ENCODE measurements at places on chromosomes 2 and 18. TPM values are rescaled to one million over a fixed set of nuclear protein-coding genes. Genes with fewer than 3 reads are reported as not detected.

The IL1RL2 gene
- total RNA-seq: not detected

The PIAS2 gene
- total RNA-seq: 28.5 TPM

The KATNAL2 gene
- 0.27 TPM for total RNA-seq

The NEU2 gene
- total RNA-seq: not detected

The OXER1 gene
- total RNA-seq: 0.12 TPM

The CCDC68 gene
- not detected for total RNA-seq

DNA sequence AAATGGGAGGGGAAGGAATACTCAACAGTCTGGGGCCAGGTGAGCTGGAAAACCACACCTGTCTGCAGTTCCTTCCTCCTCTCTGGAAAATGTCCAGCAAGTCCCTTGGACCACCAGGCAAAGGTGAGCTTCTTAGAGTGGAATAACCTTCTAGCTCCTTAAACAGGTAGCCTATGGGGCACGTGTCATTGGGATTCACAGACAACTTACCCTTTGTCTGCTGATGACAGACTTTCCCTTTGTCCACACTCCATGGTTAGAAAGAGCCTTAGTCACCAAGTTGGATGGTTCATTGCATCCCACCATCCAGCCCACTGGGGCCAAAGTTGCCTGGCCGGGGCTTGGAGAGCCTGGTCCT lies 98.0 kb upstream of the ITGA6 start:
- DNase-seq: no peak

DNA sequence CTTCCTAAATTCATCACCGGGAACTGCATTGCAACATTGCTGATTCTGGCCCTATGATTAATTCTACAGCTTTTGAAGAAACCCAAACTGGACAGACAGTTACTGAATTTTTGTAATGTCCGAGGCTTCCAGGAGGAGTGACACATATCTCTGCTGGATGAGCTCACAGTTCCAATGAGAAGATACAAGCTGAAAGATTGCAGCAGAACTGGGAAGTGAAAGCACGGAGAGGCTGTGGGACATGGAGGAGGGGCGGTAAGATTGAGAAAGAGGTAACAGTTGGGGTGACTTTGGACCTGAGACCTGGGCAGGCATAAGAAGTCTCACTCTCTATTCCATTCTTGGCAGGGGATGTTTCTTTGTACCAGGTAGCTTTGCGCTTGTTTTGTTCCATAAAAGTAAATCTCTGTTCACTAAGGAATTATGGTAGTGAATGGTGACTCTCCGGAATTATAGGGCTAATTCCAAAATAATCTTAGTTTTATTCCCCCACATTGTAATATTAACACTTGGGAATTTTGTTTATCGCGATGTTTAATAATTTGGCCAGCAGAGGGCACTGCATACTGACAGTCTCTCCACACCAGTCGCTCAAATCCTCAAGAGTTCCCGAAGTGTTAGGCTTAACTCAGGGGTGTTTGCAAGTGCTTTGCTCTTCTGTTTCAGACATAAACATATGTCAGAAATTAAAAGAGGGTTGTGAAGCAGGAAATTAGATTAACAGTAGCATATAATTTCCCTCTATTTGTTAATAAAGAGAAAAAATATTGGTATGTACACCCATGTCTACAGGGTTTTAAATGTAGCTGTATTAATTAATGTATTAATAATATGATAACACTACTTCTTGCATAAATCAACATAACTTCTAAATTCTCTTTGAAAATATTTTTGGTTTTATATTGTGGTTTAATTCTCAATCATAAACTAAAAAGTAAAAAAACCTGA lies 201.4 kb downstream of the SOCS6 start:
- no peak for DNase-seq

DNA sequence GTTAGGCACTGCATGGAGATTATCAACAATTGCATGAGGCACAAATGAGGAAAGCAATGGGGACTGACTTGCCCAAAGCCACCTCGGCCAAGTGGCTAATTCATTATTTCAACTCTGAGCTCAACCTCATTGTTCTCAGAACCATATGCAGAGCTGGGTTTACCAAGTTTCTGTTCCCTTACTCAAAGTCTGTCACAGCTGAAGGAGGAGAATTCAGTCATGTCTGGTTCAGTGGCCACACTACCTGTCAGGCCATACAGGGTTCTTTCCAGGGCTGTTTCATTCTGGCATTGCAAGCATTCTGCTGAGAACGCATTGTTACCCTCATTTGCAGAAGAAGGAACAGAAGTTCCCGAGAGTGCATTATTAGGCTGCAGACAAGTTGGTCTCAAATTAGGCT lies 181.7 kb downstream of the MYT1L start:
- no peak for DNase-seq

GRCh38 chr18:59697236-59697932 lies at the start of gene CCBE1:
CCBE1 (minus strand) TSS chr18:59697423.
- peak; percentile 22 for DNase-seq

DNA sequence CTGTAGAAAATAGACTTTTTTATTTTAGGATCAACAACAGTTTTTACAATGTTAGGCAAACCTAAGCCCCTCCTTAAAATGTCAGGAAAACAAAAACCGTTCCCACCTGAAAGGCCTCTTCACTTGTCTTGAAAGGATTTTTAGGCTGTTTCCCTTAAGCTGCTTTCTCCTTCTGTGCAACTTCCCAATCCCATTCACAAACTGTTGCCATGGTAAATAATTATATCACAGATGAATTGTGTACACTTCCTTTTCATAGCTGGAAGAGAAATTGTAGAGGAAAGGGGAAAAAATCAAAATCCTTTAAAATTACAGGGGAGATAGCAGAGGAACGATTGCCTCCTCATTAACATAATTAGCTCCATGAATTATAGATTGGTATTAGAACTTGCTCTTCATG lies 1488.0 kb upstream of the CELF4 start:
- DNase-seq: no peak

DNA sequence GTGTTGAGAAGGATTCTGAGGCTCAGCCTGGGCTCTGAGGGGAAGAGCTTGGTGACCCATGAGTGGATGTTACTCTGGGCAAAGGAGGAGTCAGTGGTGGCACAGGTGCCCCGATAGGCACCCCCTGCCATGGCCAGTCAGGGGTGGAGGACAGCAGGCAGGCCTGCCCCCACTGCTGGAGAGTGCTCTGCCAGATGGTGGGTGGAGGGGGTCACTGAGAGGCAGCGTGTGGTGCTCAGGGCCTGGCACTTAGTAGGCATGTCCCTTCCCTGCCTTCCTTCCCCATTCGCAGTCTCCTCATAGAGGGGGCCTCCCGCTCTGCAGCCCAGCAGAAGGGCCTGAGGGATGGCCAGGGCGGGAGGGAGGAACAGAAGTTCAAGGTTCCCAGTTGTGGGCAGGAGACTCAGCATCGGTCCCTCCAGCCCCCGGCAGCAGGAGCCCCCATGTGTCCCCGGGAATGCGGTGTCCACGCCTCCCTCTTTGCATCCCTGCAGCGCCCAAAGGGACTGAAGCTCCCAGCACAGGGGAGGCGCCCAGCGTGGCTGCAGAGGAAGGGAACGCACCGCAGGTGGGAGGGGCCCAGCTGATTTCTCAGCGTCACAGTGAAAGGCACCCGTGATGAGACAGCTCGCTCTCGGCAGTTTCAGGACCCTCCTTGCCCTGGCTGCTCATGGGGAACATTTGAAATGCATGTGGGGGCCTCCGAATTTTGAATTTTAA lies 5.7 kb upstream of the SNED1 start:
- DNase-seq: no peak

GRCh38 chr18:6120820-6121279 lies 225.5 kb upstream of the TMEM200C start:
- DNase-seq: no peak

GRCh38 chr2:45119038-45119437 lies 109.8 kb upstream of the SIX2 start:
- DNase-seq: no peak

GRCh38 chr18:36862182-36862581 lies 33.3 kb downstream of the KIAA1328 start:
- no peak for DNase-seq

DNA sequence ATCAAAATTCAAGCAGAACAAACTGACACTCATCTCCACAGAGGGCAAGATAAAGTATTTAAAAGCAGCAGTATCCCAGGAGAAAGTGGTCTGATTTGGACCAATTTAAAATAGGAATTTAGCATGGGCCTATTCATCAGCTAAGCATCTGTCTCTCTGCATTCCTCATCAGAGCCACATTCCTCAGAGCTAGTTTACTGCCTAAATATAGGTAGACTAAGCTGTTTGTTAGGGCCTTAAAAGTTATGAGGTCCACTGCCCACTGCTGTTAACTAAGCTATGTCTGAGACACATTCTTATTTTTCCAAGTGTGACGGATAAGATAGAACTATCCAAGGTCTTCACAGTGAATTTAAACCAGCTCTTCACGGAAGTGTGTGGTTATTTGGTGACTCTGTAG lies 17.6 kb downstream of the NEB start:
- DNase-seq: no peak

DNA sequence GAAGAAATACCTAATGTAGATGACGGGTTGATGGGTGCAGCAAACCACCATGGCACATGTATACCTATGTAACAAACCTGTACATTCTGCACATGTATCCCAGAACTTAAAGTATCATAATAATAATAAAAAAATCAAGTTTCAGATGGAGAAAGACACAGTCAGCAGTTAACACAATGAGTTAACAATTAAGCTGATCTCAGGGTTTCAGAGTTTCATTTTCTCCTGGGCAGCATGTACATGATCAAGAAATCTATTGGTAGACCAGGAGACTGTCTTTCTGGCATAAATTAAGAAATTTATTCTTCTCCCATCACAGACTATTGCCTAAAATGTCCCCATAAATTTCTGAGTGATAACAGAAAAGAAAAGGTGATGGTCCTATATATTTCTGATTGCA lies 155.3 kb downstream of the RAD51AP2 start:
- DNase-seq: no peak

GRCh38 chr2:168054657-168055056 lies 192.7 kb downstream of the STK39 start:
- DNase-seq: no peak

- DNase-seq: no peak
These were observed 274.9 kb downstream of the NDUFA10 start for GRCh38 chr2:239750045-239750835.

DNA sequence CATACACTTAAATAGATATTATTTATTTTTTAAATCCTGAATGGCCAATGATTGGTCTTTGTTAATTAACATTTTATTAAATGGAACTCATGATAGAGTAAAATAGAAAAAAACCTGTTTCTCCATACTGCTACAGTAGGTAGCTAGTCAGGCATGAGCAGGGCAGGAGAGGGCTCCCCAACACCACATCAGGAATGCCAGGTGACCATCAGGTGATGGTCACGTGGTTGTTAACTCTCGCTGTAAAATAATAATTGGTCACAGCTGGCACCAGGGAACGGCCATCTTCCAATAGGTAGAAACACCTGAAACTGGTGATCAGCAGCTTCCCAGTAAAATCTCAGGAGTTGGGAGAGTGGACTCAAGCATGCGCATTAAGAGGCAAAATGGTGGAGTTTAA lies 172.2 kb downstream of the MEIS1 start:
- no peak for DNase-seq

GRCh38 chr2:241187101-241187917 lies 1.2 kb upstream of the ANO7 start:
- DNase-seq: no peak

GRCh38 chr2:211103989-211104388 lies 547.6 kb downstream of the CPS1 start:
- no peak for DNase-seq

GRCh38 chr2:192570788-192571187 lies 376.1 kb upstream of the TMEFF2 start:
- no peak for DNase-seq

GRCh38 chr2:209314653-209315052 lies 109.2 kb upstream of the MAP2 start:
- DNase-seq: no peak

DNA sequence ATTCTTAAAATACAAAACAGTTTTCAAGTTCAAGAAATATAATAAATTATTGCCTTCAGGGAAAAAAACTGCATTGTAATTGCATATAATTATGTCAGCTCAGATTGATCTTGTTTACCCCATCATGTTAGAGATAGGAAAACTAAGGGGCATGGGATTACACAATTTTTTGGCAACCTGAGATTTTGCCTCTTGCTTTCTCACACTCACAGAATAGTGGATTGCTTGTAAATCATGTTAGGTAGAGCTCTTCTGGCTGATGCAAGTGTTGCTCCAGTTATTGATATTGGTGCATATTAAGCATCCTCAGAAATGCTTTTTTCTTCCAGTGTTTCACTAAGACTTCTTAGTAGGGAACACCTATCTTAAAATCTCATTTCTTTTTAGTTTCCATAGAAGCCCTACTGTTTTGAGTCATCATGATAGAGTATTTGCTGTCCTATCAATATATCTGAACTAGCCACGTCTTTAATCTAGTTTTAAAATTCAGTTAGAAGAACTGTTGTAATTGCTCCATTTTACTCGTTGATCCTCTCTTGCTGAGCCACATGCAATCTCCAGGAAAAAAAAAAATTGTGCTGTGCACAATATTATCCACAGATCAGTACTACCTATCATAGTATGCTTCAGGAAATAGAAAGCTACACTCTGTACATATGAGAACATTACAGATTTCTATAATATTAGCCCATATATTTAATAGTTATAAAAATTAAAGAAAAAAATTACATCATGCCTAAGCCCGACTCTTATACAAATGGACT lies 393.1 kb downstream of the LRP1B start:
- DNase-seq: no peak

GRCh38 chr2:187956906-187957534 lies 334.7 kb upstream of the GULP1 start:
- DNase-seq: no peak

DNA sequence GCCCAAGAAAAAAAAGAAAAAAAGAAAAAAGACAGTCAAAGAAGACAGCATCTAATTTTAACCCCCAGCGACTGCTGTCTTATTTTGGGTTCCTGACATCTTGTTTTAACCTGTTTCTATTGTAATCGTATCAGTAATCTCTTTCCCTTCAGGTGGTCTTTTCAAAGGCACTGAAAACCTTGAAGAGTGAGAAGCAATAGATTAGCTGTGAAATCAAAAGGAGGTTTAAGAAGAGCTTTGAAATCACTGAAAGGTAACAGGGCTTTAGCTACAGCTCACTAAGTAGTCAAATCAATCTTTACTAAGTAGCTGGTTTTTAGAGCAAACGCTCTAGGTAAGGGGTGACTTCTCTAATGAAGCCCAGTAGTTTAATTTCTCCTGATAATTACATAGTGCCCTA lies 5.4 kb upstream of the TANC1 start:
- DNase-seq: no peak

Measured in activated T-helper 1 cell treated with anti-CD3 and anti-CD28 coated beads, Interleukin-12 subunit alpha, Interleukin-12 subunit beta, Interleukin-2, Interleukin-4 antibody, amounts not matched to agents 30 ng/mL and 10 ng/mL and 1 ng/mL, durations not matched to agents 14 hours and 24 hours and 36 hours (primary cell).